ENCODE measurements at places on chromosomes 3 and 15.

DNA sequence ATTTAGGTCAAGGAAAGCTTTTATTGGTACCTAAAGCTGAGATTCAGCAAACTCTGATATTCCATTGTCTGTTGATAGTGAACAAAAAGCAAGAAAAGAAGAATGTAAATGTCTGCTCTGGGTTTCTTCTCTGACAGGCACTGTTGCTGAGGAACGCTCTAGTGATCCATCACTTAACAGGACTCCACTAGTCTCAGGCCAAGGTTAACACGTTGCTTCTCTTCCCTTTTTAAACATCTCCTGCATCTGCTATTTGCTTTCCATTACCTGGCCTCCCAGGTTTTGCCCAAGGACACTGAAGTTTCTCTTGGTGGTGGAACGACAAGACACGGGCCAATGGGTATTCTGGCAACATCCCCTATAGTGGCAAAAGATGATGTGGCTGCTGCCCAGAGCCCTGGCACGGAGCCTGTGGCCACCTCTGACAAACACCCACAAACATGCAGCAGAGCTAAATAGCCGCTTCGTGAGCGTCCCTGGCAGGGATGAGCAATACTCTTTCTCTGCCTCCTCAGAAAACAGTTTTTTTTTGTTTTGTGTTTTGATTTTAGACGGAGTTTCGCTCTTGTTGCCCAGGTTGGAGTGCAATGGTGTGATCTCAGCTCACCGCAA, 97.8 kb upstream of the AKAP13 start:
- DNase-seq: no peak

DNA sequence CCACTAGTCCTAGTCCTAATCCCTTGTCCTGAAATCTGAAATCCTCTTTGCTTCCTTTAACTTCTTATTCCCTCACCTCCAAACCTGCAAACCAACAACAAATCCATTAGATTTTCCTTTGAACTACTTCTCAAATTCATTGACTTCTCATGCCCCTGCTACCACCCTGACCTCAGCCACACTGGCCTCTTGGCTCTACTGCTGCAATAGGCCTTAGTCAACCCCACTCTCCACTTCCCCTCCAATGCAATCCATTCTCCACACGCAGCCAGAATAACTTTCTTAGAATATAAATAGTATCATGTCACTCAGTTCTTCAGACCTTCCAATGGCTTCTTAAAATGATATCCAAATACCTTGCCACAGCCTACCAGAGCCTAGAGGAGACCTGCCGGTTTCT, 131.1 kb upstream of the GADL1 start:
- DNase-seq: no peak

GRCh38 chr3:119234610-119235009, 6.1 kb downstream of the B4GALT4 start:
- no peak for DNase-seq

DNA sequence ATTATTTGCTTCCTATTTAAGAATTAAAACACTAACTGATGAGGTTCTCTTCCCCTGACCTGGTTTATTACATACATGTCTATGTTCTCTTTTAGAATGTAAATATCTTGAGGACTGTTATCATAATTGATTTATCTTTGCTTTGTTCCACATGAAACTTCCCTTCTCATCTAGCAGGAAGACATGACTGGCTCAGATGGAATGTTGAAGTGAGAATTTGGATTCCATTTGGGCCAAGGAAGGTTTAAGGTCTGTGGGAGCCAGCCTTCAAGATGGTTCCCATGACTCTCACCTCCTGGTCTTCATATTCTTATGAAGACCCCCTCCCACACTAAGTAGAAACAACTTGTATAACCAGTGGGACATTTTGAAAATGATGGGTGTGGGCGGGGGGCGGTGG, 222.2 kb upstream of the GADL1 start:
- no peak for DNase-seq

DNA sequence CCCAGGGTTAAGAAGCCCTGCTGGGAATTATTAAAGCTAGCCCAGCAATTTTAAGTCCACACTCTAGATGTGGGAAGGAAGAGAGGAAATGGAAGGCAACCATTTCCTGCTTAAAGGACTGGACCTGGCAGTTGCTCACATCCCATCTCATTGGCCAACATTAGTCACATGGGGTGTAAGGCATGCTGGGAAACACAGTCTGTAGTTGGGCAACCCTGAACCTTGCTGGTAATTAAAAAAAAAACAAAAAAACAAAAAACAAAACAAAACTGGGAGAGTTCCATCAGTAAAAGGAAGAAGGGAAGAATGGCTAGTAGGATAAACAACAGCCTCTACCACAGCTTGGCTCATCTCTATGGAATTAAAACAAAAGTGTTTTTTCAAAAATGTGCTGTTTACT, 136.0 kb downstream of the VGLL4 start:
- no peak for DNase-seq

GRCh38 chr3:66469220-66469640, 31.6 kb downstream of the LRIG1 start:
- DNase-seq: no peak

GRCh38 chr15:64519897-64520296, 59.5 kb downstream of the ZNF609 start:
- DNase-seq: no peak

DNA sequence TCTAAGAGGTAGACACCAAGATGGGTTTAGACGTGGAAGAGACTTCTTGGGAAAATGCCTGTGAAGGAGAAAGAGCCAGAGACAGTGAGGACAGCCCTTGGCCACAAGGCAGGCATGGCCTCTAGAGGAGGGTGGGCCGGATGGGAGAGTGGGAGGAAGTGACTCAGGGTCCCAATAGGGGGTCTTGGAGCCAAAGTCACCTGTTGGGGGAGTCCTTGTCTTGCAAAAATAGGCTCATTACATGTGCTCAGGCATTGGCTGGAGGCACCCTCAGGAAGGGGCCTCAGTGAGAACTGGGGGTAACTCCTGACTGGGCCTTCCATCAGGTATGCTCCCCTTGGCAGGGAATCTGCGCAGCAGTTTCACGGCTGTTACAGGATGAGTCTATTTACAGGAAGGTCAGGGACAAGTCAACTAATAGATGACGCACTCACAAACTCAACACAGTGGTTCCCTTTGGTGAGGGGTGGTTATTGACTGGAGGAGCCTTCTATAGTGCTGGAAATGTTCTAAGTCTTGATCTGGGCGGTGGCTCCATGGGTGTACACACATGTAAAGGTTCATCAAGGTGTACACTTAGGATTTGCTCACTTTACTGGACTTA, 259.6 kb downstream of the XXYLT1 start:
- no peak for DNase-seq

GRCh38 chr3:142027300-142027699, 122.0 kb downstream of the TFDP2 start:
- DNase-seq: no peak

DNA sequence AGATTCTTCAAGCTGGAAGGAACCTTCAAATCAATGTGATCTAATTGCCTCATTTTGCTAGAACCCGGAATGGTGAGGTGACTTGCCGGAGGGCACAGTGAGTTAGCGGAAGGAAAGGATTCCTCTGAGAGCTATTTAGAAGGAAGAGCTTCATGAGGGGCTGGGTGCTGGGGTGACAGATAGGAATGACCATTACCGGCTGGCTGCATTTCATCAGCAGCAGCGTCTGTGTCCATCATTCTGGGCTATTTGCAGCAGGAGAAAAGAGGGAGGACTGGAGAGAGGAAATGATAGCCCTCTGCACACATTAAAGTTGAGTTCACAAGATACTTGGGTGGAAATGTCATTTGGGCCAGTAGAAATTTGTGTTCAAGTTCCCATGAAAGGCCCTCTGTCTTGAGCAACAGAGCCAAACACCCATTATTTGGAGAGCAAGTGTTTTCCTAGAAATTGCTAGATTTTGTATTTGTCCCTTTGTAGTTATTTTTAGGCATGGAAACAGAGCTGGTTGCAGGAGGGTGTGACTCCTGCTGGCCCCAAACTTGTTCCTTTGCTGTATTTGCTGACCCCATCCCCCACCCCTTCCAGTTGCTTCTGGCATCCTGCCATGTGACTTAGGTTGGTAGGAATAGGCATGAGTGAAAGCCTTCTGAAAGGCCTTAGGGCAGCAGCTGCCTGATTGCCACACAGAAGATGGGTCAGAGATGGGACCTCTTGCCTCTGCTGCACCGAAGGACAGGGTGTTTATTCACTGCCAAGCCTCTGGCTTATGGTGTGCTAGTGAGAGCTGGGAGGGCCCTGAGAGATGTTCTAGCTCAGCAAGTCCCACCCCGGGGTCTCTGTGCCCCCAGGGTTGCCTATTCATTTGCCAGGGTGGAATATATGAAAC, 87.5 kb upstream of the PLXNA1 start:
- no peak for DNase-seq

DNA sequence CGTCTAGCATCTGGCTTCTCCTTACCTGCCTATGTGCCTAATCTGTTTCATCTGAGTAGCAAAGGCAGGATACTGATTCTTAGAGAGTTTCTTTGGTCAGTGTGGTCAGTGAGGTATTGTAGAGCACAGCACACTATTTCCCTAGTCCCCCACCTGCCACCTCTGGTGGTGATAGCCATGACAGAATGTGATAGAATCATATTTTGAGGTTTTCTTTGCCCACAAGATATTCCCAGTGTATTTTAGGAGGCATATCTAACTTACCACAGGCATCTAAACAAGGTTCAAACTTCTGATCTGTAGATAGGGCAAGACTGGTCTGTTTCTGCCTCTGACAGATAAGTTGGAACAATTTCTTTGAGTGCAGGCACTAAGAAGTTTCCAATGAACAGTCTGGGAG, 188.0 kb downstream of the SOX2 start:
- DNase-seq: no peak

GRCh38 chr15:53681056-53681455, 78.4 kb downstream of the WDR72 start:
- DNase-seq: no peak

GRCh38 chr3:114698146-114699105, 404.6 kb downstream of the TIGIT start:
- DNase-seq: no peak

DNA sequence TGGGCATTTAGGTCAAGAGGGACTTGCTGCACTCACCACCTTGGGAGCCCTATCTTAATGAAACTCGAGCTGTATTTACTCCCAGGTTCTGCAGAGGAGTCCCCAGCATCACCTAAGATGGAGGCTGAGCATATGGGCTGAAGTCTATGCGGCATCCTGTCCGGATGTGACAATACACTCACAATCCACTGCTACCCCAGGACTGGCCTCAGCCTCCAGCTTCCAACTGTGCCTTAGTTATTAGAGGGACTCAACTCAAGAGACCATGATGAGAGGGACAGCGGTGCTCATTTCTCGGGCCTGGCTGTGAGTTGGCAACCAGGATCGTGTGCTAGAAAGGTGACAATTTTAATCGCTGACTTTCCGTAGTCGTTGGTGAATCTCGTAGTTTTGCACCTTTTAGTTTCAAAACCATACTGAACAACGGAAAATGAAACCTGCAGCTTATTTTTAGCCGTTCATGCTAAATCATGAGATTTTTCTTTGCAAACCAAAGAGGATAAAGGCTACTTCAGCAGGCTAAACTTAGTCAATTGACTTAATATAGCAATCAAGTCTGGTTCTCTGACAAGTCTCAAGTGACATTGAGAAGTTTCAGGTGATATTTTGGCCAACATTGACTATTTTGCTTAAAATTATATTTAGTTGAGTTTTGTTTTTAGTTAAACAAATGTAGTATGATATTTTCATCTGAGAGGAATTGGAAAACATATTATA, 11.1 kb downstream of the ZBTB38 start:
- DNase-seq: no peak

- no peak for DNase-seq
These were observed 269.8 kb downstream of the SV2B start for GRCh38 chr15:91369823-91370222.

DNA sequence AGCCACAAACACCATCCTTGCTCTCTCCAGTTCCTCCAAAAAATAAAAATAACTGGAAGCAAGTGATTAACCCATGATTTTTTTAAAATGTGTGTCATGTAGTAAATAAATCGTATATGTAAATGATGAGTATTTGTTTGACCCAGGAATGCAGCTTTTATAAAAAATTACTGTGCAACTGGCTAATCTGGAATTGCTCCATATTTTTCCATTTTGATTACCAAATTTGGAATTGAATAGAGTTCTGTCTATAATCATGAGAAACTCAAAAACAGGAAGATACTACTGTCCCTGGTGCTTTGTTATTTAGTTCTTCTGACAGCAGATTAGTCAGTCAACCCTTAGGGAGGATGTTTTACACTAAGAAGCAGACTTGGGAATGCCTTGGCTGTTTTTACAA, 116.2 kb downstream of the CCNL1 start:
- DNase-seq: no peak

DNA sequence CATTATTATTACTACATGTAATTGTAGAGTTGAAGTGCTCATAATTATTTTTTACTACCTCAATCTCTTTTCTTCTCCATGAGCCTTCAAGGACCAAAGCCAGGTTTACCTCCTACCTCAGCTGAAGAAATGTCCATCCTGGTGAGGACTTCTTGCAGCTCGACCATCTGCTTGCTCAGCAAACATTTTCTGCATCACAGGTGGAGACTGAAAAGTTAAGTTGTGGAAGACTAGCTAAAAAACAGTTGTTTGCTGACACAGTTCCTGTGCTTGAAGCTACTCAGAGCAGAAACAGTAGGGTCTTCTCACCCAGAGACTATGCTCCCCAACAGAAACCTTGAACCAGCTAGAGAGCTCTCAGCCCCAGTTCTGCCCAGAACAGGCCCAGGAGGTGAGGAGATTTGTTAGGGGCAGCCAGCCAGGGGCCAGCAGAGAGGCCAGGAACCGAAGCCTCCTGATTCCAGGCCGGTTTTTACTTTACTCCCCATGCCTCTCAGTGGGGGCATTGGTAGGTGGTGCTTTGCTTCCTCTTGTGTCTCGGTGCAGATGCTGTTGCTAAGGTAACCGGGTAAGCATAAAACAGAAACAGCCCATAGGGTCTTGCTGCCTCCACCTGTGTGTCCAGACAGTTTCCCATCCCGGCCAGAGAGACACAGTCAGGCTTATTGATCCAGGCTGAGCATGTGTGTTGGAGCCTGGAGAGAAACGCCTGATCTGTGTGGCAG, 54.9 kb downstream of the CCNL1 start:
- DNase-seq: no peak

GRCh38 chr15:100696452-100696851, 94.1 kb downstream of the ASB7 start:
- no peak for DNase-seq

DNA sequence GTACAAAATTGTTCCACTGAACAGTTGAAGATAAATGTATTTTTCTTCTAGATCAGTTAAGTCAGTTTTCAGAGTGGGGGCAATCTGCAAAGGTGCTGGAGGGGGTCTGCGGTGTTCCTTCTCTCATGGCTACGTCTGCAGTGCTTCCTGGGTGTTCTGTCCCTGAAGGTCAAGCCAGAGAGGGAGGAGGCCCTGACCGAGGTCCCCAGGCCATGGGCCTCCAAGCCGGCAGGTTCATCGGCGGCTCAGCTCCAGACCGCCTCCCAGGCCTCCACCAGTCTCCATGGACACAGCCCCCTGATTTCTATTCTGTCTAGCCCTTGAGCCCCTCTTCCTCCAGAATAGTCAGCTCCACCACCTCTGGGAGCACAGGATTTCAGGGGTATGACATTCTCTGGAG, 28.5 kb upstream of the TSEN2 start:
- DNase-seq: no peak

GRCh38 chr15:31458596-31459399, 132.2 kb downstream of the KLF13 start:
- DNase-seq: no peak

GRCh38 chr15:97177151-97177577, 783.3 kb upstream of the ARRDC4 start:
- DNase-seq: no peak

Measured in AG09319 (cell line).